ENCODE measurements at places on chromosomes 2 and 18.

DNA sequence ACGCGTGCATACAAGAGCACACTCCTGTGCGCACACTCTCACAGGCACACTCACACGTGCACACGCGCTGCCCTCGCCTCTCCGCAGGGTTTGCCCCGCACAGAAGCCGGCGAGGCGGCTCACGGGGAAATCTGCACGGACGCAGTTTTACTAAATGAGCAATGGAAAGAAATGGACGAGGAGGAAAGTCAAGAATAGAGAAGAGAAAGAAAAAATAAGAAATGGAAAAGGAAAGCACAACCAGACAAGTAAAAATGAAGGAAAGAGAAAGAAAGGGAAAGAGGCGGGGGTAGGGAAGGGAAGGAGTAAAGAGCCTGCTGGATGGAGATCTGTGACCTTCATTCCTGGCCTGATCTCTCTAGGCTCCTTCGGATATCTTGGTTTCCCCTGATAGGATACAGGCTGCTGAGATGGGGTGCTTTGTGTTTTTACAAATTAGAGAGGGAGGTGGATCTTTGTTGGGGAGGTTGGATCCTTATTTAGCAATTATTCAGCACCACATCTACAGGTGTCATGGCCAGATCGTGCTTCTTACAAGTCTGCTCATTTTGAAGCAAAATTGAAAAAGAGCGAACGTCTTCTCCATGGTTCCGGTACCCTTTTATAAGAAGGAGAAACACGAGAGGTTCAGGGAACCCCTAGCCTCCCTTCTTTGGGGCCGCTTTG, 693 bp upstream of the LRP2 start:
- no peak for DNase-seq

DNA sequence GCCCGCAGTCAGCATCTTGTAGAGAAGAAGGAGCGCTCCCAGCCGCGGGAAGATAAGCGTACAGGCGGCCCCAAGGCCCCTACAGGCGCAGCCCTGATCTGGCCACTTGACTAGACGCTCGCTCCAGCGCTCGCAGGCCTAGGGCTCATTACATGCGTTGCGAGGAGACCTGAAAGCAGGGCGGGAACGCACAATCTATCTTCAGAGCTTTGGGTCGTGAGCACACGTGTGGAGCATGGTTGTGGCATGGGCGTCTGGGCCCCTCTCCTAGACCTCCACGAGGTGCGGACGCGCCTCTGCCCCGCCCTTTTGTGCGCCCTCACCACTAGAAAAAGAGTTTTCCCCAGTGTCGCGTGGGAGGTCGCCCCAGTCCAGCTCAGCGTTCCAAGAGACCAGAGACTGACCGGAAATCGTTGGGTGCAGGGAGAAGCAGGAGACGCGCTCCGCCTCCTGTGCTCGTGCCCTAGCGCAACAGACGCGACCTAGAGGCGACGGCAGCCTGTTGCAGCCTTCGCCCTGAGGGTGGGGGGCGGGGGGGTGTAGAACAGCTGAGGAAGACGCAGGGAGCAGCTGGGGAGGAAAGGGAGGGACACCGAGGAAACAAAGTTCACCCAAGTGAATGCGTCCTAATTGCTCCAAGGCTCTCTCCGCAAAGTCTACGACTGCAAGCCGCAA, 12.6 kb downstream of the NR4A2 start:
- no peak for DNase-seq

DNA sequence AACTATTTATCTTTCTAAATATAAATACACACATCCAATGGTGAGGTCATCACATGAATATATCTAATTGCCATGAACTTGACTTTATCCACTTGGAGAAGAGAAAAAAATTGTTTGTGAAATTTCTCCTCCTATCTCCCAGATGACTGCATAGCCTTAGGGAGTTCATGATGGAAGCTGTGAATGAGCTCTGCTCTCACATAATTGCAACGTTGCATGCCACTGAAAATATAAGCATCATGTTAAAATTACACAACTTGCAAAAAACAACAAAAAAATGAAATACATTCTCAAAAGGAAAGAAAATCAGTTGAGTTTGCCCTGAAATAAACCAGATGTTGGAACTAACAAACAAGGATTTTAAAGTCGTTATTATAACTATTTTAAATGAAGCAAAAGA, 50.6 kb upstream of the OSR1 start:
- DNase-seq = no peak

GRCh38 chr18:79583984-79584401, 95.6 kb upstream of the CTDP1 start:
- no peak for DNase-seq

DNA sequence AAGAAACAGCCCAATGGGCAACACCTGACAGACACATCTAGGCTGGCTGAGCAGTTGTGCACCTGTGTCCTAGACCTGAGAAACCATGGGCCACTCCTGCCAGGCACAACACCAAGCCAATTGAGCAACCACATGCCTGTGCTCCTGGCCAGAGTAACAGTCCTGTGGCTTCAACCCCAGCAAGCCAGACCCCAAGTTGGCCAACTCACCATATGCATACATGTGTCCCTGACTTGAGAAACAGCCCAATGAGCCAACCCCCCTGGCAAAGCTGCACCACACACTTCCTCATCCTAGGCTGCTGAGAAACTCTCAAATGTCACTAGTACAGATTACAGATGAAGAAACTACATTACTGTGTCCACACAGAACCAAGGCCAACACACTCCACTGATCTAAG, 36.6 kb downstream of the USP34 start:
- no peak for DNase-seq

DNA sequence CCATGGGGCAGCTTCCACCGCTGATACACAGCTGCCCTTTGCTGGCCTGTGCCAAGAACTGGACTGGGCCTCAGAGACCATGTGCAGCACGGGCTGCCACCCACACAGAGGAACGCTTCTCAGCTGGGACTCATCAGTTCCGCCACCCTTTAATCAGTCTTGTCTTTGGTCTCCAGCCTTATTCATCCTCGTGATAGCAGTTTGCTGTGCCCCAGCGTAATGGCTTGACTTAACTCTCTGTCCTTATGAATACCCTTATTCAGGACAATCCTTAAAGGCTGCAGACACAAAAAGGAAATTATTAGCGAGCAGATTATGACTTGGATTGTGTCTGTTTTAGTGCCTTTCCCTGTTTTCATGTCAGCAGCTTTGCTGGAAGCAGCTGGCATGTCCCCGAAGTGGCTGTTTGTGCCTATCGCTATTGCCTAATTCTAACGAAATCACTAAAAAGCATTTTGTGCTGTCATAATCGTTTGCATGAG, 108.9 kb upstream of the DAPL1 start:
- no peak for DNase-seq

DNA sequence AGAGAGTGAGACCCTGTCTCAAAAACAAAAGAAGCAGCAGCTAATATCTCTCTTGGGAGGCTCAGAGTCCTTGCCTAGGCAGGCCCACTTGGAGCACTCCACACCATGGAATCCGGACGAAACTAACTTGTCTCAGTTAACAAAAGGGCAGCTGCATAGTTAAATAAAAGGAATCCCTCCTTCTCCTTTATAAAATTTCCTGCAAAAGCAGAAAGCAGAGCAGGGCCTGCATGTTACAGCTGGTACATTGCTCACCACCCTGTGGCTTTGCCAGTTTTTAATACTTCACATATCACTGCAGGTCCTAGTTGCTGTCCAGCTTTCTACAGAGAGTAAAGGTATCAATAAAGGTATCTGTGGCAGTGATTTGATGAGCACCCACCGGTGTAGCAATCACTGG, 93.6 kb downstream of the ASAP2 start:
- no peak for DNase-seq

DNA sequence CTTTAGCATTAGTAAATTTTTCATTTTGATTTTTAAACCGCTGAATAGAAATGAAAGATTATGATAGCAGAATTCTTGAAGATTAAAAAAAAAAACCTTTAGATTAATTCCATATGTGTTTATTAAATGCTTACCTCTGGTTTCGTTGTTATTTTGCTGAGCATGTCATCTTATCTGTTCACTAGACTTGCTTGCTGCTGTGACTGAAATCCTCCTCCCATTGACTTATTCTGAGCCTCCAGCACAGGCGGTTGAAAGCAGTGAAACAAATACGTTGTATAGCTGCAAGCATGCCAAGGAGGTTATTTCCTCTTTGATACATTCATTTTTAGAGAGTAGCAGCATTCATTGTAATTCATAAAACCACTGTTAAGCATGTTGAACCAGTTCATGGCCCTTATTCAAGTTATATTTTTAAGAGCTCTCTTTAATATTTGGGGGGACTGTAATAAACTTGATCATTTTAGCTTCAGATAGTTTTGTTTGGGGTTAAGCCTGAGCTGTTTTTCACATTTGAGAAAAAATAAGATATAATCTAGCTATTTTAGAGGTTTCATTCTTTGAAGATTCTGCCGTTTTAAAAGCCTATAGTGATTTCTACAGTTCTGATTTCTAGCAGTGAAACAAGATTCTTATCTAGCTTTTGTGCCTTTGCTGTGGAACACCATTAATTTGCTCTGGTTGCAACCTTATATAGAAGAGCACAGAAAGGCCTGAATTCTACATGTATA, at the start of gene HTR2B:
Gene HTR2B, minus strand, starts transcription at position 205 of the 731 bp plus-strand sequence. CDS start 1,278 bp downstream, outside the sequence.
- DNase-seq = no peak
